Mesangial cell (primary cell): ENCODE measurements at places on chromosomes 2 and 18. TPM values are rescaled to one million over a fixed set of nuclear protein-coding genes. Genes with fewer than 3 reads are reported as not detected.

MATN3 gene
- total RNA-seq, result 7.4 and 9.9 TPM in 2 replicates

RBM45 gene
- total RNA-seq, result 7.9 and 9.3 TPM in 2 replicates

DSC1 gene
- not detected in 2 replicates for total RNA-seq

KCNIP3 gene
- 13.0 and 21.6 TPM in 2 replicates for total RNA-seq

CTAGE1 gene
- not detected in 2 replicates for total RNA-seq

LYPD6 gene
- 2.9 and 5.9 TPM in 2 replicates for total RNA-seq

CYBRD1 gene
- total RNA-seq, result 11.2 and 46.8 TPM in 2 replicates

CPLX4 gene
- not detected in 2 replicates for total RNA-seq

PTH2R gene
- total RNA-seq, result 2.3 TPM in 1 of 2 replicates, not detected in the other

CRYGD gene
- not detected in 2 replicates for total RNA-seq

ARHGAP15 gene
- total RNA-seq, result not detected in 2 replicates

TFPI gene
- total RNA-seq, result 61.2 and 95.0 TPM in 2 replicates

ELOA2 gene
- total RNA-seq, result not detected in 2 replicates

SKOR2 gene
- total RNA-seq, result not detected in 2 replicates

TRPM8 gene
- total RNA-seq, result 0.33 and 0.38 TPM in 2 replicates

CFC1 gene
- not detected in 2 replicates for total RNA-seq

PAX8 gene
- total RNA-seq, result 118 and 299 TPM in 2 replicates

CHRND gene
- not detected in 2 replicates for total RNA-seq
